ENCODE measurements at places on chromosomes 5 and 9. TPM values are rescaled to one million over a fixed set of nuclear protein-coding genes. Genes with fewer than 3 reads are reported as not detected.

FBP1 gene
- total RNA-seq = 28.5 TPM

DNA sequence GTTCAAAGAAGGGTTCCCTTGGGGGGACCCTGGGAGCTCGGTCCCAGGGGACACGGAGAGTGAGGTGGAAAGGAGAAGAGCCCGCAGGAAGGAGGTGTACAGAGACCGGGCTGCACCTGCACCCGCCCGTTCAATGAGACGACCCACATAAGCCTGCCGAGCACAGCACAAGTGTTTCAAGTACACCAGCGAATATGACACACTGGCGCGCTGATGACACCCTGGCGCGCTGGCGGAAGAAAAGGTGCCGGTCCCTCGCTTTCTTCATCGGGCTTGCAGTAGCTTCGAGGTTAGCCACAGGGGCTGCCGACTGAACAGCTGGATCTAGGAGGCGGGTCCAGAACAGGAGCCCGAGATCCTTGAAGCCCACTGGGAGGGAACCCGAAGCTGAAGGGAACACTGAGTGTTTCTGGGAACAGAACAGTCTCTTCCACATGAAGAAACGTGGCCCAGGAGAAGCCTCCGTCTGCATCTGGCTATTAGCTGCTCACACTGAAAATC is 1.4 kb downstream of the TBC1D9B start:
- no peak for DNase-seq

RNF224 gene
- total RNA-seq = 0.26 TPM

DNA sequence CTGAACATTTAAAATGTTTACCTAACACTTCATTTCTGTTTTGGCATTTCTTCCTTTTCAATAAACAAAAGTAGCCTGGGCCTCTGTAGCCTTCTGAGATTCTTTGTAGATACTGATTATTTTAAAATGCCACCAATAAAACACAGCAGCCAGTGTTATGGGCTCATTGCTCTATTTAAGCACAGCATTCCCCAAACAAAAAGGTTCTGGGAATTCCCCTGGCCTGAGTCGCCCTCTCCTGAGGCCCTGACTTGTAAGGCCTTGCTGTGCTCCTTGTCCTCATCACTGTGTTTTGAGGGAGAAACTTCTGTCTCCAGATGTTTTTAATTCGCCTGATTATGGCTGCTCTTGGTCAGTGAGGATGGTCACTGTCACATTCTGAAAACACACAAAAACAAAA is 33.0 kb upstream of the CTXN3 start:
- no peak for DNase-seq

GRCh38 chr9:131296460-131296859 is 6.9 kb downstream of the PLPP7 start:
- DNase-seq = no peak

GRCh38 chr5:751496-751895 is 33.0 kb downstream of the ZDHHC11B start:
- DNase-seq = no peak

DNA sequence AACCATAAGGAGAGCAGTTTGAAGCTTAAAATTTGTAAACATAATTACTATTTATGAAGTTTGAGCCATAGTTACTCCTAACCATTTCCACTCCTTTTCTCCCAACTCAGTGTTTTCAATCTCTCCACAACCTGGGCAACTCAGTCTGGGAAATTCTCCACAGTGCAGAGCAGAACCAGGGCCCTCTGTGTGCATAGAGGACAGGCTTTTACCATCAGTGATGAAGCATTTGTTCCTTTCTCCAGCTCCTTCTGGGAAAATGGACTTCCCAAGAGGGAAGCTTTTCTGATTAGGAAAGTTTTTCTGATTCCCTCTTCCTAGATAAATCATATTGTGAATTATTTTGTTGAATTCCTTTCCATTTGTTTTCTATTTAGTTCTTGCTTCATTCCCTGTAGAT is 132.3 kb upstream of the MPDZ start:
- DNase-seq = no peak

DNA sequence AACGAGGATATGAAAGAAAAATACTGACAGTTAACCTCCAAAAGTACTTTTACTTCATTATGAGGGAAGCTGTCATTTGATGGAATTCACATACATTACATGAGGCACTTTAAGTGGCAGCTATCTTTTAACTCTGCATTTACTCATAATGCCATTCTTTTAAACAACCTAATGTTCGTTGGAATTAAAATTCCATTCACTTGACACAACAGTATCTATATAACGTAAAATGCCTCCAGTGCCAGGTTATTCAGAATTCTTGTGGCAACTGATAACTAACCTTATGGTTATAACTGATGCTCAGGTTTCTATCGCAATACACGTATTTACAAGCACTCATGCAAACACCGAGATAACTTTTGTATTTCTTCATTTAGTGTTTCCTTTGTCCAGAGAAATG is 376.9 kb upstream of the GRAMD2B start:
- no peak for DNase-seq

LCN12 gene
- 1.3 TPM for total RNA-seq

TAF1L gene
- not detected for total RNA-seq

DNA sequence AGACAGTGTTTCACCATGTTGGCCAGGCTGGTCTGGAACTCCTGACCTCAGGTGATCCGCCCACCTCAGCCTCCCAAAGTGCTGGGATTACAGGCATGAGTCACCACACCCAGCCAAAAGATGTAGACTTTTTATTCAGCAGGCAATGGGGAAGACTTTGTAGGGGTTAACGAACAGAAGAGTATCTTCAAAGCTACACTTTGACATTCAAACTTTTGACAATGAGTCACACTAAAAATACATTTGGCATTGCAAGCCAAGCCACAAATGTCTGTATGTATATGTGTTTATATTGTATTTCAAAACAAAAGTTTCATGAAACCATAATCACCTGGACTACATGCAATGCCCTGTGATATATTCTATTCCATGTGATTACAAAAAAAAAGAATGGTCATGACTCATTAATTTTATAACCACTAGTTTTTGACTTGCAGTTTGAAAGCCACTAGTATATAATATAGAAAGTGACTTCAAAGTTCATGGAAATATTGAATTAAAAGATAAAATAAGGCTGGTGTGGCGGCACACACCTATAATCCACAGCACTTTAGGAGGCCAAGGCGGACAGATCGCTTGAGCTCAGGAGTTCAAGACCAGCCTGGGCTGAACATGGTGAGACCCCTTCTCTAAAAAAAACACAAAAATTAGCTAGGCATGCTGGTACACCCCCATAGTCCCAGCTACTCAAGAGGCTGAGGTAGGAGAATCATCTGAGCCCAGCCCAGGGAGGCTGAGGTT is 8.3 kb downstream of the DIMT1 start:
- no peak for DNase-seq

GRCh38 chr5:121430538-121430937 is 421.1 kb upstream of the FTMT start:
- no peak for DNase-seq

DNA sequence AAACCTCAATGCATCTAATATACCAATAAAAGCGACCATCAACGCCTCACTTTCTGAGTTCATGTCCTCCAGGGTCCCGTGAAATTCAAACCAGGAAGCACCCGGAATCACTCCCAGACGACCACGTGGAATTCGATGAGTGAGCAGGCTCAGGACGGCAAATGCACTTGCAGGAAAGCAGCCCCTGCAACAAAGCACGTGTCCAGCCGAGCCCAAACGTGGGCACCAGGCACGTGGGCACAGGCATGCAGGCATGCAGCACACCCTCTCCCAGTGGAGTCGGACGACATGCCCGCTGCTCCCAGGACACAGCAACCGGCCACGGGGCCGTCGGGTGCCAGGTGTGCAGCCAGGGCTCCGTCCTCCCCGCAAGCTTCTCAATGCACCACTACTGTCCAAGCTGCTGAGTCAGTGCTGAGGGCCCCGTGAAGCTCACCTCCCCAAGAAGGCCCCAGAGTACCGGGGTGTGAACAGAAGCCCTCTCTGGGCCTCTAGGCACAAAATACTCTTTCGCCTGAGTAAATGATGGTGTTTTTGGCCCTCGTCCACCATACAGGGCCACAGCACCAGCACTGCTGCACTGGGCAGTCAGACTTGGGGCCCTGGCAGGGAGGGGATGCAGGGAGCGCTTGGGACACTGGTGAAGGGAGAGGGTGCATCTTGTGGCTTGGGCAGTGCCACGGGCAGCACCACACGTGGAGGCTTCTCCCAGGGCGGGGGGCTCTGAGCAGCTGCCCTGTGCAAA is 87.6 kb downstream of the VAV2 start:
- no peak for DNase-seq

GRCh38 chr9:104843644-104844240 is 79.8 kb downstream of the NIPSNAP3B start:
- no peak for DNase-seq

DNA sequence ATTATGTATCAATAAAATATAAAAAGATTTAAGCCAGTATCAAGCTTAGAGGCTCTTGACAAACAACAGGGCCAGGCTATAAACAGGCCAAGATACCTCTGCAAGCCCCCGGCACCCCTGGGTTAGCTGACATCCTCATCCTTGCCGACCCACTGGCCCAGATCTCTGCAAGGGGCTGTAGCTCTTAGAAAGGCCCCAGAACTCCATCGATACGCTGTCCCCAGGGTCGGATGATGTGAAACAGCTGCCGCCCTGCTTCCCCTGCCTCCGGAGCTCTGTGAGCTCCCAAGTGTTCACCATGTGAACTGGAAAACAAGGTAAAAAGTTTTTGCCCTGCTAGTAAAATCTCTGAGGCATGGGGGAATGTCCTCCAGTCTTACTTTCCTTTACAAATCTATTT is 20.1 kb downstream of the SH3PXD2B start:
- DNase-seq = no peak

DNA sequence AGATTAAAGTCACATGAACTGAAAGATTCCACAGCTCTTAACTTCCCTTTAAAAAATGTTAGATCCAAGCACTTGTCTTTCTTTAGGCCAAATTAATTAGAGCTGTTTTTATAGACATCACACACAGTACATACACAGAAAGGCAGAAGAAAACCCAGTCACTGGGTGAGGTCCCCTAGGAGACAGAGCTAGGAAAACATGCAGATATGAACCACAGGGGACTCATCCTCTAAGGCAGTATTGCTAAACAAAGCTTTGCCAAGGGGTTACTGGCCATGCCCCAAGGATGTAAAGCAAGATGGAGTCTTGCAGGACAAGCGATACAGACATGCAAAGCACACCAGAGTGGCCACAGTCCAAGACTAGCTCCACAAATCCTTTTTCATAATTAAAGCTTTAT is 227.0 kb downstream of the SEMA6A start:
- DNase-seq = no peak

GRCh38 chr9:93814077-93814956 is 140.8 kb downstream of the BARX1 start:
- no peak for DNase-seq
